ENCODE measurements at places on chromosomes 3 and 15.

DNA sequence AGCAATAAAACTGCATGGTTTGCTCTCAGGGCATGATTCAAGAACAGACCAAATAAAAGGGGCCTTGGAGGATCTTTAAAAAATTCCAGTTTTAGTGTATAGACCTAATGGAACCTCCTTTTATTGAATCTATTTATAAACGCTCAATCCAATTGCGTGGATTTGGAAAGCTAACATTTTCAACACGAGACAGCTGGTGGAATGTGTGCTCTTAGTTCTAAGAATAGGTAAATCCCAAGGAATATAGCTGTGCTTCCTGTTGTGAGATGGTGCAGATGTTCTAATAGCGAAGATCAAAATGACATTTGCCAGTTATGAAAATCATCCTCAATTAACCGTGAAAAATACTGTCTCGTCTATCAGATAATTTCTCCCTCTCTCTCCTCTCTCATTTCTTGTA is 192.5 kb downstream of the ATP10A start:
- no peak for DNase-seq

- no peak for DNase-seq
Observed at GRCh38 chr15:99453637-99454030, 112.2 kb upstream of the MEF2A start.

DNA sequence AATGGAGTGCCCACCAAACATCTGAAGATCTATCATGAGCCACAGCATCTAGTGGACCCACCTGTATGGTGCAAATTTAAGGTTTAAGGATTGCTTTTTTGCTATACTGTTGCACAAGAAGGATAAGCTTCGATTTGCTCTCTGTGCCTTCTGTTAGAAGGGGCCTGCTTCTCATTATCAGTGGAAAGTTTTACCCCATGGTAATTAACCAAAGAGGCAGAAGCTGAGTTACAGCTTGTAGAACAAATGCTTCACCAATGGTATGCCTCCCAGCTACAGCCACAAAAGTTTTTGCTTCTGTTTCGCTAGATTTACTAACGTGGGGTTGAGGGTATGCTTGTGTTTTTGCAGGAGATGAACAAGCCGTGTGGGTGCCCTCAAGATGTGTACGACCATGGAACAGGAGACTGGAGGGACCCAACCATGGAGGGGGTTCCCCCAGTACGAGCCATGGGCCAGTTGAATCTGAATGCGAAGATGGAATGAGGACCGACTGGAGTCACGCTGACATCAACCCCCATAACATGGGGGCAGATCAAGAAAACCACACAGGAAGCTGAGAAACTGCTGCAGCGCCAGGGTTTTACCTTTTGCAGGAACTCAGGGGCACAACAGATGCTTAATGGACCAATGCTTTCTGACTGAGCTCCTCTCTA is 43.5 kb downstream of the ACAD9 start:
- no peak for DNase-seq

DNA sequence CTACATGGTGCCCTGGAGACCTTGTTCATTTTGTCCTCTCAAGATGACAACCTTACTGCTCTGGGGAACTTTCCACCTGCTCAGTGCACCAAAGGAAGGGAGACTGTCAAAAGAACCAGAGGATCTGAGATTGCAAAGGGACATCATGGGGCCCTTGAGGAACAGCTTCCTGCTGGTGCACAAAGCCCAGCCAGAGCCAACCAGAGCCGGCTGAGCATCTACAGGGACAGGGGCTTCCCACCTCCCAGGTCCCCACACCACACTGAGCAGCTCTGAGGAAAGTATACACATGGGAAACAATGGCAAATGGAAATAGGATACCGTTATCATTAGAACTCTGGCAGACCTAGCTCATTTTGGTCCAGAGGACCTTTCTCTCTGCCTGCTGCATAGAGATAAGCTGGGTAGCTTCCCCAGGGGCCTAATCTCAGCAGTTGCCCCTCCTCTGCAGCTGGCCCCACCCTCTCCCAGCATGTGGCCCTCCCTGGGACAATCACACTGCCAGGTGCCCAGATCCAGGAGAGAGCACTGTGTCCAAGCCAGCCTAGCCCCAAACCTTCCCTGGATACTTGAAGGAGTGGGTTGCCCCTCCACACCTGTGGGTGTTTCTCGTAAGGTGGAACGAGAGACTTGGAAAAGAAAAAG is 123.4 kb upstream of the PRR20G start:
- no peak for DNase-seq

GRCh38 chr3:16589867-16590624 is 15.2 kb downstream of the DAZL start:
- DNase-seq, result no peak

DNA sequence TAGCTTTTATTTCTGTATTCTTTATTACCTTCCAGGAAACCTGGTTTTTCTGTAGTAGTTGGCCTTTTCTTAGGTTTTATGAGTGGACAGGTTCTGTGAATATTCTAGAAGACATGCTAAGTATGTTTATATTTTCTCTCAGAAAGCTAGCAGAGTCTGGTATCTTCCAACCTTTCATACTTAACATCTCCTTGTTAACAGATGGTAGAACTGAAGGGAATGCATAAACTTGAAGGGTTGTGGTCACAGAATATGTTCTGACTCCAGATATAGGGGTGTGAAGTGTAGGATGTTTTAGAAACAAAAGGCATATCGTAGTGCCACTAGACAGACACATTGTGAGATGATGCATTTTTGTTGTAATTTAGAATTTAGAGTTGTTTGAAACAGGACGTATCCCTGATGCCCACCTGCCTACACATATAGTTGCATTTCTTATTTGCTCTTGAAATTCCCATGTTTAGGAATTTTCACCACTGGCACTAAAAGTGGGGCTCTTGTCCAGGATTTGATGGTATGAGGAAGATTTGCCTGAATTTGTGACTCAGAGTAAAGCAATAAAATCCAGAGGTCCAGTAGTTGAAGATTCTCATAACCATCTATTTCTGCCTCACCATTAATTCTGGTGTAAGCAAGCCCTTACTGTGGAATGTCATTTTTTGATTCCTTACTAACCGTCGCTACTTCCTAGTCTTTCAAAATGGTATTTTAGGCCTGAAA is 274.5 kb downstream of the FEZF2 start:
- DNase-seq, result no peak
